IMR-90 (cell line): ENCODE measurements at places on chromosomes 7 and 10. TPM values are rescaled to one million over a fixed set of nuclear protein-coding genes. Genes with fewer than 3 reads are reported as not detected.

DNA sequence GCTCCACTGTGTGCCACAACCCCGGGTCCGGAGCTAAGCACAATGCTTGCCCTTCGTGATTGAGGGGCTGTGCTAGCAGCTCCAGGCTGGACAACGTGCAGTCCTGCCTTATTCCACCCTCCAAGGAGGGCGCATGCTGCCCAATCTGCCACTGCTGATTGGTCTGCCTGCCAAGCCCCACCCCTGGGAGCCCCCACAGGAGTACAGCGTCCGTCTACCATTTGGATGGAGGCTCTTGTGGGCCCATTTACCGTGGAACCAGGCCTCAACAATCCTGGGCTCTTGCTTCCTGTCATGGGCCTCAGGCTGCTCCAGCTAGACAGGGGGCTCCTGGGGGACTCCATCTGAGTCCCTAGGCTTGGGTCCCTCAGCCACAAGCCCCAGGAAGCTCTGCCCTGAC lies 173.3 kb downstream of the SLIT1 start:
- H3K36me3 ChIP-seq = no peaks in the 10 kb centered on the region
- no peak overlapping the region for H3K27ac ChIP-seq
- no peak overlapping the region for H3K4me3 ChIP-seq

DNA sequence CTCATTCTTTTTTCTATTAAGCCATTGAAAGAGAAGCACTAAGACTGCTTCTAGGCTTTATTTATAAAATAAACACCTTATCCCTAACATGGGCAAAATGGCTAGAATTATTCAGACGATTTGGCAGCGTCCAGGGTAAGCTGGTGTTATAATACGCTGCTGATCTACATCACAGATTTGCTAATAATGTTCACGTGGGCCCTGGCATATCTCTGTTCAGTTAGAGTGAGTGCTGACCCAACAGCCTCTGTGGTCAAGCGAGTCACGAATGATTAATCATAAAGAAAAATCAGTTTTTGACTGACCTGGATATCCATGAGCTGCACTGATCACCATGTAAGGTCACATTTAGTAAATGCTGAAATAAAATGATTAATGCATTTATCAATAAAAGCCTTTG lies 28.4 kb upstream of the CBLL1 start:
- H3K27me3 ChIP-seq = no peaks in the 10 kb centered on the region
- DNase-seq = peak; percentile 57
- no peaks in the 10 kb centered on the region for H3K36me3 ChIP-seq
- H3K4me3 ChIP-seq = no peak overlapping the region
- no peak overlapping the region for H3K27ac ChIP-seq

- peaks cover 11% of the 10 kb centered on the region for H3K4me1 ChIP-seq
- no peak overlapping the region; the same call in 1 of the 2 replicates for H3K27ac ChIP-seq
These were observed 50.6 kb upstream of the ITGB1 start for GRCh38 chr10:33008499-33009243.

DNA sequence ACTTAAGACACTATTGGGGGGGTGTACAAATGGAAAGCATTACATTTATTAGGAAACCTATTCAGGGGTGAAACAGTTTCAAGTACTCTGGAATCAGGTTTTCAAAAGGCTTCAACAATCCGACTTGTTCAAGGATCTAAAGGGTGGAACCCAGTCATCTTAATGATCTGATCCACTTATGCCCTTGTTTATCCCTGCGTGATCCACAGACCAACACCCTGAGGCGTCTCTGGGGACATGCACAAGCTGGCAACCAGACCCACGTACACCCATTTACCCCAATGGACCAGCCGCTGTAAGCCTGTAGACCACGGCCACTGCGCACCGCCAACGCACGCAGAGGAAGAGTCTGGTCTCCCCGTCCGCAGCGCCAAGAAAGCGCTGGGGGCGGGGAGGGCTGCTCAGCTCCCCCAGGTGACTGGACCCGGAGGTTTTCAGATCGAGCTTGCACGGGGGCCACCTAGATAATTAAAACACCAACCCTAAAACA lies 13.4 kb downstream of the HNRNPF start:
- peak overlapping the region; percentile 94 for H3K27ac ChIP-seq
- DNase-seq = peak; percentile 28
- H3K27me3 ChIP-seq = no peaks in the 10 kb centered on the region
- peak overlapping the region; percentile 88 for H3K4me3 ChIP-seq
- H3K36me3 ChIP-seq = peaks cover 29% of the 10 kb centered on the region
- H3K4me1 ChIP-seq = peaks cover 11% of the 10 kb centered on the region

DNA sequence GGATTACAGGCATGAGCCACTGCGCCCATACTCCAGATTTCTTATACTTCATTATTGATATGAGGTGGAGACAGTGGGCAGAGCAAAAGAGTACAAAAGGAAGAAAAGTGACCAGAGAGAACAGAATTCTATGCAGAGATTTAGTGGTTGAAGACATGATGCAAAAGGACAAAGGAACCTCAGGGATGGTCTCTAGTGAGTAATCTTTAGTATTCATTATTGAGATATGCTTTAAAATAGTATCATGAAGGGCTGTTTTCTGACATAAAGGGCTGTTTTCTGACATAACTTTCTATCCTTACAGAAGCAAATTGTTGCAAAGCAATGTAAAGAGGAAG lies 81.2 kb upstream of the OIT3 start:
- no peak overlapping the region for H3K27ac ChIP-seq
- no peaks in the 10 kb centered on the region for H3K27me3 ChIP-seq
- no peak for DNase-seq
- H3K4me3 ChIP-seq = no peak overlapping the region
- 0 out of 2 replicates have a peak, but pooled peaks cover 2% of the 10 kb centered on the region for H3K36me3 ChIP-seq
- H3K4me1 ChIP-seq = peaks cover 2% of the 10 kb centered on the region; the same call in 1 of the 2 replicates

DNA sequence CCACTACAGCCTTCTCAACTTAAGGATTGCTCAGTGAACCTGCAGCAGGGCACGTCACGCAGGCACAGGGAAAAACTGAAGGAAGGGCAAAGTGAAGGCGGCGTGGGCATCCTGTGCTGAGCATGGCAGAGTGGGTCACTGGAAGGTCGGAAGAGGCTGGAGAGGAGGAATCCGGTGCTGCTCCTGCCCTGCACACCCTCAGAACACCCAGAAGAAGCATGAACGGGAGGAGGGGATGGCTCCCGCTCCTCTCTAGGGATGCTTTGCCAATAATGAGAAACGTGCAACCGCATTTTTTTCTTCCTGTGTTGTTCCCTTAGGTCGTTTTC lies 175.1 kb downstream of the TNS3 start:
- H3K27ac ChIP-seq = no peak overlapping the region
- no peak for DNase-seq
- H3K4me3 ChIP-seq = no peak overlapping the region
- peaks cover 56% of the 10 kb centered on the region for H3K36me3 ChIP-seq
- peaks cover 21% of the 10 kb centered on the region for H3K4me1 ChIP-seq
- no peaks in the 10 kb centered on the region for H3K27me3 ChIP-seq

Gene C10orf67
- polyA plus RNA-seq = 0.14 and 0.15 TPM in 2 replicates

GRCh38 chr10:22986771-22987542 lies 59.1 kb downstream of the ARMC3 start:
- peak; percentile 38 for DNase-seq
- H3K27ac ChIP-seq = no peak overlapping the region
- peaks cover 11% of the 10 kb centered on the region for H3K27me3 ChIP-seq
- no peaks in the 10 kb centered on the region for H3K36me3 ChIP-seq

DNA sequence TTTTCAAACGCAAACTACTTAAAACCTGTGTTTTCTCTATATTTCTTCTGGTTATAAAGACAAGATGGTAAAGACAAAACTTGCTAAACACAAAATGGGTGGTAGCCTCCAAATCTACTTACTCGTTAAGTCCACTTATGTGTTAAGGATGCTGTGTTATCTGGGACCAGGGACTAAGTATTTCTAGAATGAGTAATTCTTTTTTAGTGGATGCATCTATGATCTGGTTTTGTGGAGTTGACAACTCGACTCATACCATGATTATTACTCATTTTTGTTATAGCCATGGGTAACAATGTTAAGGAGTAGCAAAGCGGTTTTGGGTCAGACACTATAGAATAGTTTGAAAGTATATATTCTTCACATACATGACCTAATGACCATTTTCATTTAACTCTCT lies 239.5 kb upstream of the FOXP2 start:
- H3K27ac ChIP-seq = no peak overlapping the region
- no peaks in the 10 kb centered on the region for H3K36me3 ChIP-seq
- DNase-seq = peak; percentile 7
- no peaks in the 10 kb centered on the region for H3K4me1 ChIP-seq

- no peak overlapping the region for H3K27ac ChIP-seq
- no peaks in the 10 kb centered on the region for H3K27me3 ChIP-seq
- no peak overlapping the region for H3K4me3 ChIP-seq
- H3K4me1 ChIP-seq = peaks cover 20% of the 10 kb centered on the region
- no peaks in the 10 kb centered on the region for H3K36me3 ChIP-seq
These were observed 60.6 kb upstream of the AKR1E2 start for GRCh38 chr10:4765428-4765827.

DNA sequence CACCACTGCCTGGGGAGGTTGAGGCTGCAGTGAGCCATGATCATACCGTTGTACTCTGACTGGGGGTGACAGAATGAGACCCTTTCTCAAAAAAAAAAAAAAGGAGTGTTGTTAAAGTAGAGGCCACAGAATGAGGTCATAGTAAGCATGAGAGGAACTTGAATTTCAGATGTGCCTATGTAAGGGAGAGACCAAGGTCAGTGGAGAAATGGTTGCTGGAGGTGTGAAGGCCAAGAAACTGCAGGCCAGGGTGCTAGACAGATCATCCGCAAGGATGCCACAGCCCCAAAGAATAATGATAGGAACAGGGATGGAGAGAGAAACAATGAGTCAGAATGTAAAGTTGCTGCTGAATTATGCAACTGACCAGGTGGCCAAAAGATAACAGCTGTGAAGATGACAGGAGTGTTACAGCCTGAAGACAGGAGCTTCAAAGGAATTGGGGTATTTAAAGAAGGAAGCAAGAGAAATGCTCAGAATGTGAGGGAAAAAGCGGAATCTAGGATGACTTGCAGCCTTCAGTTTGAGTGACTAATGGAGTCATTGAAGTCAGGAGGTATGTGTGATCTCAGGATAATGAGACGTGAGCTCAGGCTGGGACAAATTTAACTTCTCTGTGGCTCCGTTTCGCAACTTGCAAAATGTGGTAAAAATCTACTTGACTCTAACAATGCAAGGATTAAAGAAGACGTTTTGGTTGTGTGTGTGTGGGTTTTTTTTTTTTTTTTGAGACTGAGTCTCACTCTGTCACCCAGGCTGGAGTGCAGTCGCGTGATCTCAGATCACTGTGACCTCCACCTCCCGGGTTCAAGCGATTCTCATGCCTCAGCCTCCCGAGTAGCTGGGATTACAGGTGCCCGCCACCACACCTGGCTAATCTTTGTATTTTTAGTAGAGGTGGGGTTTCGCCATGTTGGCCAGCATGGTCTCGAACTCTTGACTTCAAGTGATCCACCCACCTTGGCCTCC lies 22.2 kb downstream of the TYW1B start:
- peaks cover 6% of the 10 kb centered on the region; the same call in 1 of the 2 replicates for H3K4me1 ChIP-seq
- no peaks in the 10 kb centered on the region for H3K27me3 ChIP-seq
- H3K36me3 ChIP-seq = peaks cover 3% of the 10 kb centered on the region; the same call in 1 of the 2 replicates
- H3K4me3 ChIP-seq = no peak overlapping the region
- peak; percentile 82 for DNase-seq
- no peak overlapping the region for H3K27ac ChIP-seq
